ENCODE measurements at places on chromosomes 11 and 22.

DNA sequence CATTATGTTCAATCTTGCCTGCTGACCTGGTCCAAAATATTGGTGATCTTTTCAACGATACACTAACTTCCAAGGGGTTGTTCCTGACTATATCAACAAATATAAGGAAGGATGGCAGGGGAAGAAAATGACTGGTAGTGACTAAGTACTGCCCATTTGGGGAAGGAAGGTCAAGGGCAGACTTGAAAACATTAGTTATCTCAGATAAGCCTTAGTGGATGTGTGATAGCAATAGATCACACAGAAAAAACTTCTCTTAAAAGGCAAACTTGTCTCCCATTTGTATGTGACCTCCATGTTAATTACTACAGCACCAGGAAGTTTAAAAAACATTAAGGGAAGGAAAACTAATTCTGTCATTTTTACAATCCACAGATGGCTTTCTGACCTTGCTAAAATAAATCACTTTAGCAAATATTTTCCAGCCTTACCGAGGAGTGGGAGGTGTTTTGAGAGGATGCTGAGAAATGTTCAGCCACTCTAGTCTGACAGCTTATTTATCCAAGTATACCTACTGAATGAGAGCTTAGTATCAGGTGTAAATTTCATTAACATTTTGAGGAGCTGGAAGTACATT lies 88.2 kb upstream of the DDI1 start:
- H3K27me3 ChIP-seq, result no peaks in the 10 kb centered on the region
- DNase-seq, result no peak
- H3K4me1 ChIP-seq, result no peaks in the 10 kb centered on the region
- H3K4me3 ChIP-seq, result no peak overlapping the region
- no peak overlapping the region for H3K27ac ChIP-seq

GRCh38 chr11:108793611-108794010 lies 128.7 kb downstream of the DDX10 start:
- no peaks in the 10 kb centered on the region for H3K36me3 ChIP-seq
- H3K27ac ChIP-seq, result no peak overlapping the region
- no peaks in the 10 kb centered on the region for H3K4me1 ChIP-seq
- DNase-seq, result no peak
- no peaks in the 10 kb centered on the region for H3K27me3 ChIP-seq
- H3K4me3 ChIP-seq, result no peak overlapping the region

DNA sequence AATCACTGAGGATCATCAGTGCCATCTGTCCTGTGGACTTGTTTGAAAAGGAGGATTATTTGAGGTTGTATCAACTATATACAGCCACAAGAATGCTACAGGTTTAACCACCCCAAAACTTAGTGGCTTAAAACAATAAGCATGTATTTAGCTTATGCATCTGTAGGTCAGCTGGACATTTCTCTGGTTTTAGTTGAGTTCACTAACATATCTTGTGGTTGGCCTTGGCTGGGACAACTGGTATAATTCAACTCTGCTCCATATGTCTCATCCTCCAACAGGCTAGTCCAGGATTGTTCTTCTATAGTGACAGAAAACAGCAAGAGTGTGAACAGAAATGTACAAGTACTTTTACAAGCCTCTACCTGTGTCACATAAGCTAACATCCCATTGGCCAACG lies 49.9 kb upstream of the SOX6 start:
- H3K4me3 ChIP-seq, result no peak overlapping the region
- H3K27me3 ChIP-seq, result no peaks in the 10 kb centered on the region
- H3K4me1 ChIP-seq, result no peaks in the 10 kb centered on the region
- DNase-seq, result no peak
- H3K36me3 ChIP-seq, result no peaks in the 10 kb centered on the region

GRCh38 chr11:117823294-117823945 lies 1.1 kb downstream of the FXYD2 start:
- no peak for DNase-seq
- no peak overlapping the region for H3K27ac ChIP-seq
- no peak overlapping the region for H3K4me3 ChIP-seq
- H3K36me3 ChIP-seq, result no peaks in the 10 kb centered on the region
- H3K4me1 ChIP-seq, result peaks cover 41% of the 10 kb centered on the region
- no peaks in the 10 kb centered on the region for H3K27me3 ChIP-seq

- H3K36me3 ChIP-seq, result peaks cover 26% of the 10 kb centered on the region
- H3K4me1 ChIP-seq, result peaks cover 62% of the 10 kb centered on the region
- no peak within 1 kb of the TSS for H3K27ac ChIP-seq
- DNase-seq, result peak; percentile 61
These were observed at the start of gene SEPTIN5 for GRCh38 chr22:19714312-19715187. Gene SEPTIN5 (plus strand): TSS chr22:19714503. CDS start chr22:19714589, 86 bp downstream.

DNA sequence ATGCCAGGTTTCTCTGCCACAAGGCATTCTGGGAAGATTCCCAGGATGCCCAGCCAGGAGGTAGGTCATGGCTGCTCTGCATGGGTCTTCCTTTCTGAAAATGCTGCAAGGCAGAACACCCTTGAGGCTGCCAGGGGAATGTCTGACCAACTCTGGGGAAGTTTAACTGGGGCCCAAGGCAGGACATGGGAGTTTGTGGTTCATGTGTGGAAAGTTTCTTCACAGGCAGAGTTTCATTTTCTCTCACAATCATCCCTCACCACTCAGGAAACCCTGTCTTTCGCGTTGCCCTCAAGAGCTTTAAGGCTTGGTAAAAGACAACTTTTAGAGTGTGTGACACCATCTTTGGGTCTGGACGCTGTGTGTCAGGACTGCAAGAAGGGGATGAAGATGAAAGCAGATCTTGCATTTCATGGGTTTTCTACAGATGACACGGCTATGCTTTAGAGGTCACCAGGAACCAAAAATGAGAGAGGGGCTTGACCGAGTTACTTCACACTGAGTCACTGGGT lies 133.5 kb downstream of the CD44 start:
- H3K36me3 ChIP-seq, result peaks cover 7% of the 10 kb centered on the region
- DNase-seq, result no peak
- H3K27me3 ChIP-seq, result no peaks in the 10 kb centered on the region

GRCh38 chr11:103730131-103730940 lies 306.1 kb upstream of the DDI1 start:
- no peaks in the 10 kb centered on the region for H3K4me1 ChIP-seq
- H3K27me3 ChIP-seq, result no peaks in the 10 kb centered on the region
- no peak overlapping the region for H3K4me3 ChIP-seq

DNA sequence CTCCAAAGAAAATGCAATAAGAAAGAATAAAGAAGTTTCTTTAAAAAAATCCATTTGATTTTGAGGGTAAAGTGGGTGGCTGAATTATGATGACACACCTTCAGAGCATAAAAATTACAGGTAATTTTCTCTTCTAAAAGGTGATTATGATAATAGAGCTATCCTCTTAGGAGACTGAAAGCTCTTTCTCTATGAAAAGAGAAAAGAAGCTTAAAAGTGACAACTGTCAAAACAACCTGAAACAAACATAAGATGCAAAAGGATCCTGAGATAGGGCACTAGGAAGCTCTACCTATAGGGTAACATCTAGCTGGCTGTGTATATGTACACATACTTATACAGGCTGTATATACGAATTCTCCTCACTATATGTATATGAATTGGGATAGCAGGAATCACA lies 270.2 kb downstream of the GUCY1A2 start:
- no peaks in the 10 kb centered on the region for H3K36me3 ChIP-seq
- no peak overlapping the region for H3K27ac ChIP-seq
- no peaks in the 10 kb centered on the region for H3K27me3 ChIP-seq
- DNase-seq, result no peak

GRCh38 chr11:88174709-88175568 lies at the start of gene RAB38:
Gene RAB38 (minus strand): TSS chr11:88175443. CDS start chr11:88175384, 59 bp downstream.
- peaks cover 8% of the 10 kb centered on the region for H3K4me1 ChIP-seq
- peak within 1 kb of the TSS; percentile 81 for H3K27ac ChIP-seq
- DNase-seq, result peak; percentile 35
- peak within 1 kb of the TSS; percentile 74 for H3K4me3 ChIP-seq

DNA sequence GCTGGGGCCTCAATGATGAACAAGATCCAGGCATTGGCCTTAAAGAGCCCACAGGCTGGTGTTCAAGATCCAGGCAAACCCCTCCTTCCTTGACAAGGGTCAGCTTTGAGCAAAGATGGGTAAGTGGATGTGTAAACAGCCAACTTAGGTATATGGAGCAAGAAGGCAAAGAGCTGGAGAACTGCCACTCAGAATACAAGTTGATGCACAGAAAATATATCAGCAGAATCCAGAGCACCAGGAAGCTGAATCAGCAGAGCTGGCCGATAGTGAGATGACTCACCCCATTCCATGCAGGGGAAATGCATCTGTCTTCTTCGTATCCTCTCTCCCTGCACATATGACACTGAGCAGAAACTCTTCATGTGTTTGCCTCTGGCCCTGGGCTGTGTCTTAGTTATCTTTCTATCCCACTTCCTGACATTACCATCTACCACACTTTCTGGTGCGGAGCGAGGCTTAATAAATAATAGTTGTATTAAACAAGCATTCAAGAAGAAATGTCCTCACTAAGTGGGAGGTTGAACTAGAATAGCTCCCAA lies 57.8 kb downstream of the ENDOD1 start:
- DNase-seq, result no peak
- peak overlapping the region; percentile 33 for H3K27ac ChIP-seq
- no peak overlapping the region for H3K4me3 ChIP-seq
- no peaks in the 10 kb centered on the region for H3K36me3 ChIP-seq

DNA sequence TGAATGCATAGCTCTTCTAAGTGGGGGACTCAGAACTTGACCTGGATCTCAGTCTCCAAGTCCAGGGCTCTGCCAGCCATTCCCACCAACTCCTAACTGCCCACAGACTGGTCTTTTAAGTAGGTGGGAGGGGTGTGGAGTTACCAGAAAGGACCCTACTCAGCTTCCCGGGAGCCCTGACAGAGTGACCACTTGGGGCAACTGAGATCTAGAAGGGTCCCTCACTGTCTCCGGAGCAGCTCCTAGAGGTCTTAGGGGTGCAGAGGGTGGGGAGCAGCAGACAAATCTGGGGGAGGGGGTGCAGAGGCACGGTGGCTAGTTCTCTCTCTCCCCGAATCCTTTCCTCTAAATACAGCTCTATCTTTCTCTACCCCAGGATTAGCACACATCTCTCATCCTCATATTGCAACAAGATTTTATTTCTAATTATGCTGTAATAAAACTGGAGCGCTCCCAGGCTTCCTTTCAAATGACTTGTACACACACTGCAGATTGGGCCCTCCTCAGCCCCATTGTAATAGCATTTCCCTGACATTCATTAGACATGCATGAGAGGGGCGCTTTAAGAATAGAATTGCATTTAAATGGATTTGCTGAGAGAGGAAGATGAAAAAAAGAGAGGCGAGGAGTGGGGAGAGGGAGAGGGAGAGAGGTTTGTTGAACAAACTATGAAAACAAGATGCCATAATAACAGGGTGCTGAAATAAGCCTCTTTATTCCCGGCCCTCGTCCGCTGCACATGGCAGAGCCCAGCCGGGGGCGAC lies 219.0 kb downstream of the CEP164 start:
- no peak overlapping the region for H3K4me3 ChIP-seq
- DNase-seq, result no peak
- no peaks in the 10 kb centered on the region for H3K36me3 ChIP-seq
- no peak overlapping the region for H3K27ac ChIP-seq

DNA sequence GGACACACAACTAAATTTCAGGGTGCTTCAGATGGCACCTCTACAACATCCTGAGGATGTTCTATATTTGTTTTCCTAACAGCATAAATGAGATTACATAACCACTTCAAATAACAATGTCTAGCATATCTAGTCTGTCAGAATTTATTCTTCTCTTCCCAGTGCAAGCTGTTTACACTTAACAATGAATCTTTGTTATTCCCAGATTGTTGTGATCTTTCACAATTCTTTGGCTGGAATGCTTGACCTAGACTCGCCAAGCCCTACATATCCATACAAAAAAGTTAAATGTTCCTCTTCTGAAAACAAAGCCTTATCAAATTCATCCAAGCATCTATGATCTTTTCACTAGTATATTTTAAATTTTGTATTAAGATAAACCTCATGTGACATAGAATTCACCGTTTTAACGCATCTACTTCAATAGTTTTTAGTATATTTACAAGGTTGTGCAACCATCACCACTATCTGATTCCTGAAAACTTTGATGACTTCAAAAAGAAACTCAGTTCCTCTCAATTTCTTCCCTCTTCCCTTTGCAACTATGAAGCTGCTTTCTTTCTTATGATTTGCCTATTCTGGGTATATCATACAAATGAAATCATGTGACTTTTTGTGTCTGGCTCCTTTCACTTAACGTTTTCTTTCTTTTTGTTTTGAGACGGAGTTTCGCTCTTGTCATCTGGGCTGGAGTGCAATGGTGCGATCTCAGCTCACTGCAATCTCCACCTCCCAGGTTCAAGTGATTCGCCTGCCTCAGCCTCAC lies 61.7 kb upstream of the CHRNA10 start:
- DNase-seq, result no peak
- H3K4me1 ChIP-seq, result no peaks in the 10 kb centered on the region
- no peak overlapping the region for H3K4me3 ChIP-seq
- peaks cover 51% of the 10 kb centered on the region for H3K36me3 ChIP-seq

DNA sequence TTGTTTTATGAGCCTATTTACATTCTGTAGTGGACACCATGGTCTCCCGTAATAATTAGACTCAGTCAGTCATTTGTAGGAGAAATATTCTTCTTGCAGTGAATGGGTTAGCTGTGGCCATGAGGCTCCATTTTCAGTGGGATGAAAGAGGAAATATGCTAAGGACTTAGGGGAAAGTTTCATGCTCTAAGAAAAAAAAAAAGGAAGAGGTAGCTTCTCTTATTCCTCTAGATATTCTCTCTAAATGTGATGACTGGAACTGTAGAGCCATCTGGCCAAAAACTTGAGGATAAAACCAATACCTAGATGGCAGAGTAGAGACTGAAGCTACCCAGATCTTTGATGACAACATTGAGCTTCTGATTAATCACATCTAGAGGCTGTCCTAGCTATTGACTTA lies 75.8 kb upstream of the SESN3 start:
- no peaks in the 10 kb centered on the region for H3K36me3 ChIP-seq
- no peak overlapping the region for H3K4me3 ChIP-seq
- no peaks in the 10 kb centered on the region for H3K27me3 ChIP-seq
- H3K4me1 ChIP-seq, result no peaks in the 10 kb centered on the region
- no peak for DNase-seq

DNA sequence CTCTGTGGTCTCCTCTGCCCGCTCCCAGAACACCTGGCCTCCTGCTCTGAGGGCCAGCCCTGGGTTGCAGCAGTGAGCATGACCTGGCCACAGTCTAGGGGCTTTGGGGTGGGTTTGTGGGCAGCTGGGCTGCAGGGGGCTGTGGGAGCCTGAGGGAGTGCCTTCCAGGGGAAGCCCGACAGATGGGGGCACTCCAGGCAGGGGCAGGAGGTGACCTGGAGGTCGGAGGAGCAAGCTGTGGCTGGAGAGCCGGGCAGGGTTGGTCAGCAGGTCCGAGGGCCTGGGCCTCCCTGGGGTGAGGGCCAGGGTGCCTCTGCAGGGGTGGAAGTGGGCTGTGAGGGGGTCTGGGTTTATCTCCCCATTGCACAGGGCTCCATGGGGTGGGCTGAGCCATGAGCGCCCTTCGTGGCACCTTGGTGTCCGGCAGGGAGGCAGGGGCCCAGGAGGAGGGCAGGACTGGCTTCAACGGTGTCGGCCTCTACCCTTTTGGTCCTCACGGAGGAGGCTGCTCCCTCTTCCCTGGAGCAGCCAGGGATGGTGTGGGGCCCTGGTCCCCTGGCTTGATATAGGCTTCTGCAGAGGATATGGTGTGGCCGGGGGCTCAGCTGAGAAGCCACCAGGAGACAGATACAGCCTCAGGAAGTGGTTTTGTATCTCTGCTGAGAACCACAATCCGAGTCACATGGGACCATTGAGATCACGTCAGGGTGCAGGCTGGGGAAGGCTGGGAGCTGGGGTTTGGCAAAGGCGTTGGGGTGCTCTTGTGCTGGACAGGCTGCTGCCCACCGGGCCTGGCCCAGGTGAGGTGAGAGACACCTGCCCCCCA lies 22.3 kb downstream of the KCNQ1 start:
- H3K36me3 ChIP-seq, result peaks cover 2% of the 10 kb centered on the region
- DNase-seq, result no peak
- no peak overlapping the region for H3K27ac ChIP-seq
- no peaks in the 10 kb centered on the region for H3K27me3 ChIP-seq
